Effector memory CD4-positive, alpha-beta T cell (primary cell): ENCODE measurements at places on chromosomes 7 and 10.

GRCh38 chr10:58599927-58600553 is 87.4 kb downstream of the BICC1 start:
- H3K4me3 ChIP-seq: no peak overlapping the region
- no peaks in the 10 kb centered on the region for H3K4me1 ChIP-seq
- H3K27ac ChIP-seq: no peak overlapping the region
- H3K36me3 ChIP-seq: no peaks in the 10 kb centered on the region

DNA sequence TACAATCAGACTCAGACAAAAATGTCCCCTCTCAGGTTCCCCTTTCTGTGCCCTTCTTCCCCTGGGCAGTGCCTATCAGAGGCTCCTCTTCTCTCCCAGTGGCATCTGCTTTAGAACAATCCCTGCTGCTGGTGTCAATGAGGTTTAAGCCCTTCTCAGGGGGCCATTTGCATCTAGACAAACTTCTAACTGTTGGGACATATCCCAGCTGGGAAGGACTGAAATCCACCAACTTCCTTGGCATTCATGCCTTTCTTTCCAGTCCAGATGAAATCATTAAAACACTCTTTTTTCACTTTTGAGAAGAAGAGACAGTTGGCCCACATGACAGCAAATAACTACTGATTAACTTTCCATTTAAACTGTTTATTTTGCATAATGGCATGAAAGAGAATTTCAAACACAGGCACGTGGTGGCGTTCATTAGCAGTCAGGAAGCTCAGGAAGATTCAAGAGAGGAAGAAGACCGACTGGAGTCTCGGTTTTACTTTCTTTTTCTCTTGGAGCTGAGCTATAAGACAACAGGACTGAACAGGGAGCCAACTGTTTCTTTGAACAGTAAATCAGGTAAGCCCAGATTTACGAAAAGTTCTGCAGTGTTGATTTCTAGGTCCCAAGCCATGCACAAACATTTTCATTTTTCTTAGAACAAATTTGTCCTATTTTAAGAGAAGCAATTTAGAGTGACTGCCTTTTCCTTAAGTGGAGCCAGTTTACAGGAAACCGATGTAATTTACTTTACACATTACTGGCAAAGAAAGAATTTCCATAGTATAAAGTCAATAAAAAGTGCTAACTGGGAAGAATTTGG is at the start of gene GIMAP2:
Gene GIMAP2 (plus strand): TSS at position 488 of the 811 bp plus-strand sequence. CDS start 1,354 bp downstream, outside the sequence.
- H3K4me1 ChIP-seq: peaks cover 31% of the 10 kb centered on the region
- peaks cover 22% of the 10 kb centered on the region for H3K36me3 ChIP-seq
- no peaks in the 10 kb centered on the region for H3K27me3 ChIP-seq

DNA sequence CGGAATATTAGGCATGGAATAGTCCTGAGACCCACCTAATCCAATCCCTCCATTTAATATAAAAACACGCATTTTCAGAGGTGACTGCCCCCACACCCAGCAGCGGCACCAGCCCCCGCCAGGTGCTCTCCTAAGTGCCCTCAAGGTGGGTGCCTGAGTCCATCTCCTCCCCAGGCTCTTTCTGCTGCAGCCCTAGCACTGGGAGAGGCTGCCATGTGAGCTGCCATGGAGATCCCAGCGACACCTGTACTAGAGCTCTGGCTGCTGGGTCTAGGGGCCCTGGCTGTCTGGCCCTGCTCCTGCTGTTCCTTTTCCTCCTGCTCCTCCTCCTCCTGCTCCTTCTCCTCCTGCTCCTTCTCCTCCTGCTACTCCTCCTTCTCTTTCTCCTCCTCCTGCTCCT is 191.1 kb upstream of the BMPER start:
- H3K4me3 ChIP-seq: no peak overlapping the region
- H3K36me3 ChIP-seq: no peaks in the 10 kb centered on the region
- H3K27me3 ChIP-seq: no peaks in the 10 kb centered on the region
- H3K27ac ChIP-seq: no peak overlapping the region
- no peak for DNase-seq

DNA sequence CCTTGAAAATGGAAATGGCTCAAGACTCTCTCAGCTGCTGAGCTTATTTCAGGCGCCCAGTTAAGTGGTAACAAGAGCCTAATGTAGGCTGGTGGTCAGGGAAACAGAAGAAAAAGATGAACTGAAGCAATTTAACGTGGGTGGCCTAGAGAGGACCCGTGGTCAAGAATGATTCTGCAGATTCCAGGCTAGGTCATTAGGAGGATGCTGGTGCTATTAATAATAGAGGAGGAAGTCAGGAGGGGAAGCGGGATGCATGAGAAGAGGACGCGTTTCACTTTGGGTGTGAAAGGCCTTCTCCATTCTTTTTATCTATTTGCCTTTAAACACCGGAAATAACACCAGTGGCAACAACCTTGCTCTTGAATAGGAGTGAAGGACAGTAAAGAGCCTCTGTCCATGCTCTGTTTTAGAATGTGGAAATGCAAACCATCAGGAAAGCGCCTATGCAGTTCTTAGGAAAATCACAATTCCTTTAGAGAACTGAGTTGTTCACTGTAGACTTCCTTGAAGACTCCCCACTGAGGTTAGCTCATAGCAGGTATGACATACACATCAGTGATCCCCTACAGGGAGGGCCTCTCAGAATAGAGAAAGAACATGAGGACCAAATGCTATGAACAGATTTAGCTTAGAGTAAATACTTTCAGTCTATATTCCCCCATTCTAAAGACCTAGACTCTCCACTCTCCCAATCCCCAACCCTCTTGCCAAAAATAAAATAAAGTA is 8.6 kb downstream of the LIPA start:
- DNase-seq: no peak
- H3K27ac ChIP-seq: no peak overlapping the region
- H3K27me3 ChIP-seq: no peaks in the 10 kb centered on the region
- H3K4me1 ChIP-seq: no peaks in the 10 kb centered on the region
- peaks cover 19% of the 10 kb centered on the region for H3K36me3 ChIP-seq

DNA sequence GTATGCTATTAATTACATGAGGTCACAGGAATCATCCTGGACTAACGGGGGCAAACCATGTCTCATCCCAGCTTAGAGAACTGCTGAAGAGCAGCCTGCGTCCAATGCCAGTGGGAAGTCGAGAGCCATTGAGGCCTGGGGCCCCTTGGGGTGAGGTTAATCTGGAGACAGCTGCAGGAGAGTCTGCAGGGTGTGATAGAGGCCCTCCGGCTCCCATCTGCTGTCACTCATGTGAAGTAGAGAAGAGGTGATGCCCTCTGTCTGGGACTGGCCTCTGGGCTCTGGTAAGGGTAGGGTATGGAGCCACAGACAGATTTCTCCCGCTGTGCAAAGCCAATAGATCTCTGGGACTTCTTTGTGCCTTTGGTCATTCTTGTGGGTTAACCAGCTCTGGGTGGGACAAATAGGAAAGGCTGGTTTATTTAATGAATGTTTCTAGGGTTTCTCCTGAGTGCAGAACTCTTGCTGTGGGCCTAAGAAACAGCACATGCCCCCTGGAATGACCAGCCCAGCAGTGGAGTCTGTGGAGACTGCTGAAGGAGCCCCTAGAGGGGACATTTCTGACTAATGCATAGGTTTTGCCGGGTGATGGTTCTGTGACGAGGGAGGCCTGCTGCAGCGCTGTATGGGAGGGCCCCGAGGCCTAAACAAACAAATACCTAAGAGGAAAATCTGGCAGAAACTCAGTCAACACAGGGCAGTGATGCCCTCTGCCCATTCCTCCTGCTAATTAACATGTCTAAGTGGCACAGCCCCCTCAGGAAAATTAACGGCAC is 34.5 kb downstream of the CRHR2 start:
- H3K4me3 ChIP-seq: no peak overlapping the region
- H3K36me3 ChIP-seq: no peaks in the 10 kb centered on the region
- no peaks in the 10 kb centered on the region for H3K27me3 ChIP-seq
